Endothelial cell (in vitro differentiated cells): ENCODE measurements at places on chromosomes 7 and 10. TPM values are rescaled to one million over a fixed set of nuclear protein-coding genes. Genes with fewer than 3 reads are reported as not detected.

- no peaks in the 10 kb centered on the region for H3K4me1 ChIP-seq
- no peak overlapping the region for H3K27ac ChIP-seq
- peaks cover 20% of the 10 kb centered on the region for H3K36me3 ChIP-seq
- DNase-seq = no peak
Observed at GRCh38 chr7:138848056-138848980, 50.3 kb upstream of the ATP6V0A4 start.

- DNase-seq = peak; percentile 78
- no peaks in the 10 kb centered on the region for H3K4me1 ChIP-seq
- no peak overlapping the region for H3K27ac ChIP-seq
- no peak overlapping the region for H3K4me3 ChIP-seq
- peaks cover 9% of the 10 kb centered on the region for H3K36me3 ChIP-seq
Observed at GRCh38 chr10:102231357-102232318, 5.5 kb downstream of the ELOVL3 start.

GRCh38 chr7:24981171-24981951 lies 1.4 kb upstream of the OSBPL3 start:
- H3K36me3 ChIP-seq = no peaks in the 10 kb centered on the region
- H3K4me1 ChIP-seq = peaks cover 24% of the 10 kb centered on the region
- peaks cover 2% of the 10 kb centered on the region for H3K27me3 ChIP-seq
- peak overlapping the region; percentile 4 for H3K27ac ChIP-seq
- peak; percentile 27 for DNase-seq
- peak overlapping the region; percentile 92 for H3K4me3 ChIP-seq

DNA sequence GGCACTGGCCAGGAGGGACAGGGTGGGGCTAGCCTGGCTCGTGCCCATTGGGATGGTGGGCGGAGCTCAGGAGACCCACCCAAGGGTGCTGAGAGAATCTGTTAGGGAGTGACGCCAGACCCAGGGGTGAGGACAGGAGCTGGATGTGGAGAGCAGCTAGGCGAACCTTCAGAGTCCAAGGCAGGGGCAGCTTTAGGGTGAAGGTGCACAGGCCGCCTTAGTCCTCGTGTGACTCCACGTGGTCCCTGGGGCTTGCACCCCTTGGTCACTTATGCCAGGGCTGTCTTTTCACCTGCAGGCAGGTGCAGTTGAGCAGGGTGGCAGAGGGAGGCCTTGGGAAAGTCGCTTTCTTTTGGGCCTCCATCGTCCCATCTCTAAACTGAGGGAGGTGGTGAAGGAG lies 4.3 kb downstream of the RAMP3 start:
- no peak overlapping the region for H3K27ac ChIP-seq
- peaks cover 9% of the 10 kb centered on the region for H3K36me3 ChIP-seq
- H3K27me3 ChIP-seq = peaks cover 13% of the 10 kb centered on the region
- no peak for DNase-seq
- H3K4me1 ChIP-seq = peaks cover 11% of the 10 kb centered on the region
- no peak overlapping the region for H3K4me3 ChIP-seq

- DNase-seq = no peak
- H3K4me1 ChIP-seq = peaks cover 16% of the 10 kb centered on the region
- H3K27ac ChIP-seq = no peak overlapping the region
- no peak overlapping the region for H3K4me3 ChIP-seq
- H3K36me3 ChIP-seq = peaks cover 5% of the 10 kb centered on the region
- H3K27me3 ChIP-seq = no peaks in the 10 kb centered on the region
Observed at GRCh38 chr7:128745706-128746105, 6.5 kb downstream of the CALU start.

DNA sequence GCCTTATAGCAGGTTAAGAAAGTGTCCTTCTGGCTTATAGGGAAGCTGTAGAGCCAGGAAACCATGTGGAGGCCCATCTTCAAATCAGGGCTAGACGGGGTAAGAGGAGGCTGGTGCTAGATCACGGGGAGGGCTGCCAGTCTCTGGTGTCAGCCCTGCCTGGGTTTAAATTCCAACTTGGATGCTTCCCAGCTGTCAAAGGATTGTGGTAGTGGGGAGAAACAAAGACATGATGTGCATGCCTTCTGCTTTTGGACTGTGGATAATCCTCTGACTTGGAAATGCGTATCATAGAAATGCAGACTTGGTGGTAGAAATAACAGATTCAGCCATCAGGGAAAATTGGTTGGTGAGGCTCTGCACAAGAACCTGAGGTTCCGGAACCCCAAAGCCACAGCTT lies 325.6 kb downstream of the PHTF2 start:
- H3K4me3 ChIP-seq = no peak overlapping the region
- DNase-seq = no peak
- no peak overlapping the region for H3K27ac ChIP-seq
- H3K27me3 ChIP-seq = no peaks in the 10 kb centered on the region
- no peaks in the 10 kb centered on the region for H3K36me3 ChIP-seq

- no peak for DNase-seq
- H3K4me1 ChIP-seq = no peaks in the 10 kb centered on the region
- no peaks in the 10 kb centered on the region for H3K36me3 ChIP-seq
- H3K27ac ChIP-seq = no peak overlapping the region
- no peak overlapping the region for H3K4me3 ChIP-seq
Observed at GRCh38 chr7:88147949-88148348, 71.9 kb downstream of the SRI start.

GRCh38 chr10:35127289-35127891 lies 744 bp downstream of the CREM start:
- peaks cover 15% of the 10 kb centered on the region for H3K27me3 ChIP-seq
- H3K36me3 ChIP-seq = no peaks in the 10 kb centered on the region
- H3K27ac ChIP-seq = peak overlapping the region; percentile 92
- peak; percentile 57 for DNase-seq
- H3K4me1 ChIP-seq = peaks cover 8% of the 10 kb centered on the region

GRCh38 chr7:158422887-158423560 lies 164.6 kb downstream of the PTPRN2 start:
- no peak for DNase-seq
- H3K27ac ChIP-seq = no peak overlapping the region
- H3K4me3 ChIP-seq = no peak overlapping the region
- H3K4me1 ChIP-seq = no peaks in the 10 kb centered on the region

Gene VIPR2
- total RNA-seq = 2.4 TPM

Gene TLX1
- 31.0 TPM for total RNA-seq

Gene UBE2D1
- total RNA-seq = 22.2 TPM

Gene AS3MT
- 1.4 TPM for total RNA-seq

Gene MMD2
- not detected for total RNA-seq
